ENCODE measurements at places on chromosomes 1 and 21.
A peak's percentile ranks its signal among the peaks of the same experiment; 100 is the strongest.

GRCh38 chr1:30256911-30257310 lies 466.5 kb downstream of the MATN1 start:
- no peak for DNase-seq

DNA sequence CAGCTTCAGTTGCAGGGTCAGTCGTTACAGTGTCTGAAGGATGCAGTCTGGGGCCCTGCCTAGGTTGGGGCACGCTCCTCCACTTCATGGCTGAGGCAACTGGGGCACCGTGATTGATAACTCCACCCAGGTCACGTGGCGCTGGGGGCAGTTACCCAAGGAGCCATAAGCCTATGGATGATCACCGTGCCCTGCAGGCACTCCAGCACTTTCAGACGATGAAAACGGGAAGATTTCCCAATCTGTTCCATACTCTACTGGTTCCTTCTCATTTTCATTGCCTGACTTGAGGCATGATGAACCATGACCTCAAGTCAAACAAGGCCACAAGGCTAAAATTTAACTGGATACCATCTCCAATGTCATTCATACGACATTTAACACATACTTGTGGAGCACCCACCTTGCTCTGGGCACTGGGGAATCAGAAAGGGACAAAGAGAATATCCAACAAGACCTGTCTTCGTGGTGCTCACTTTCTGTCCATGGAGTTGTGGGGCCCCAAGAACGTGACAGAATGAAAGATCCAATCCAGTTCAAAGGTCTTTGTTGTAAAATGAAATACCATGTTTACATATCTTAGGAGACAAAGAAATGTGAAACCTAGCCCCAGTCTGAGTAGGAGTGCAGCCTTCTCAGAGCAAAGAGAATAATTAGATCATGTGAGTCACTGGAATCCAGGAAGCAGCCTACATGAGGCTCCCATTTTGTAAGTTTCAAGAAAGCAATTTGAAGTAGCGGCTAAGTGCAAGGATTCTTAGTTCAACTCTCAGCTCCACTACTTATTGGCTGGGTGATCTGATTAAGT lies 39.4 kb upstream of the SPOCD1 start:
- peak; percentile 42 for DNase-seq

DNA sequence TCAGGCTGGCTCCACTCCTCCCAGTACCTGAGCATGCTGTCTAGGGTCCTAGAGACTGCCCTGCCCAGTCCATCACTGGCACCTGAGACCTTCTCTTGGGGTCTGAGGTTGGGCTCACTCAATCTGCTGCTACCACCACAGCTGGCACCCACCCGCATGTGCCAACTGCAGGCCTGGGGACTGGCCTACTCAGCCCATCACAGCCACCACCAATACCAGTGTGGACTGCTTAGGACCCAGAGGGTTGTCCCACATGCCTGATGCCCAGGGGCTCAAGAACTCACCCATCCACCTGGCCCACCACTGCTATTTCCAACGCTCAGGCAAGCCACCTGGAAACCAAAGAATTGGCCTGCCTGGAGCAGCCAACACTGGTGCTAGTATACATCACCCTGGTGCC lies 63.5 kb downstream of the CYP4B1 start:
- no peak for DNase-seq

- DNase-seq = no peak
Observed at GRCh38 chr1:25117233-25117823, 115.0 kb downstream of the SYF2 start.

DNA sequence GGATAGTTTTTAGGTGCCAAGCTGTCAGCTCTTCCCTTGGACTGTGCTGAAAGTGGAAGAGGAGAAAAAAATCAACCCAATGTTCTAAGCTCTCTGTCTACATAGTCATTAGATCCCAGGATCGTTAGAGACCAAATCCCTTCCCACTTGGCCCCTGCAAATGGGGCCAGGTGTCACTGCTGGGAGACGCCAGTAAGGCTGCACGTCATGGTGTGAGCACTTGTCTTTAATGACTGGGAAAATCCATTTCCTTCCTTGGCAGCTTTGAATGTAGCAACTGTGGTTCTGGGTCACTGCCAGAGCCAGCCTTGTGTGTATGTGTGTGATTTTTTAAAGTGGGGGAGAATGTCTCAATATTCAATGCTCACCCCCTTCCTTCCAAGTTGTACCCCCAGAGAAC lies 59.9 kb downstream of the MAN1C1 start:
- DNase-seq = no peak

Data from astrocyte of the spinal cord (primary cell).